ENCODE measurements at places on chromosomes 5 and 9. TPM values are rescaled to one million over a fixed set of nuclear protein-coding genes. Genes with fewer than 3 reads are reported as not detected.

UBAC1 gene
- total RNA-seq = 34.4 TPM

CAAP1 gene
- 31.1 TPM for total RNA-seq

ASPN gene
- total RNA-seq = not detected

PCDHB2 gene
- total RNA-seq = 0.52 TPM

RAI14 gene
- total RNA-seq = 13.1 TPM

CDC20B gene
- total RNA-seq = not detected

SIT1 gene
- not detected for total RNA-seq

CDC14B gene
- 16.0 TPM for total RNA-seq

ISL1 gene
- not detected for total RNA-seq

IFNA21 gene
- total RNA-seq = not detected

GRM6 gene
- total RNA-seq = not detected

MRPS27 gene
- total RNA-seq = 139 TPM

MEGF10 gene
- total RNA-seq = 0.02 TPM

ADAMTS13 gene
- total RNA-seq = 0.40 TPM

GRCh38 chr5:81424728-81425127 lies 30.8 kb upstream of the ACOT12 start:
- no peak for DNase-seq

DNA sequence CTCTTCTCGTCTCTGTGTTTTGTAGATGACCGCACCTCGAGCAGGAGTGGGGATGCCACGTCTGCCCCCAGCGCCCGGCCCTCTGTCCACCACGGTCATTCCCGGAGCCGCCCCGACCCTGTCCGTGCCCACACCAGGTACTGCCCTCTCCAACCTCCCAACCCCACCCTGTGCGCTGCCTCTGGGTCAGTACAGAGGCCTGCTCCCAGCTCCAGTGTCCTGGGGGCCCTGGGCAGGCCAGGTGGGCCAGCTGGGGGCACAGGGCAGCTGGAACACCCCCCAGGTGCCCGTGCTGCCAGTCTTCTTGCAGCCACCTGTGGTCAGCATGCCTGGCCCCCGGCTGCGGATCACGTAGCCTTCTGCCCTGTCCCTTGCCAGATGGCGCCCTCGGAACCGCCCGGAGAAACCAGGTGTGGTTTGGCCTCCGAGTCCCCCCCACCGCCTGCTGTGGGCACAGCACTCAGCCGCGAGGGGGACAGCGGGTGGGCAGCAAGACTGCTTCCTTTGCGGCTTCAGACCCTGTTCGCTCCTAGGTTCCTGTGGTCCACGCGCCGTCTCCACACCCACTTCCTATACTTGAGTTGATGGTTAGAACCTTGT lies 133.7 kb downstream of the WNK2 start:
- no peak for DNase-seq

DNA sequence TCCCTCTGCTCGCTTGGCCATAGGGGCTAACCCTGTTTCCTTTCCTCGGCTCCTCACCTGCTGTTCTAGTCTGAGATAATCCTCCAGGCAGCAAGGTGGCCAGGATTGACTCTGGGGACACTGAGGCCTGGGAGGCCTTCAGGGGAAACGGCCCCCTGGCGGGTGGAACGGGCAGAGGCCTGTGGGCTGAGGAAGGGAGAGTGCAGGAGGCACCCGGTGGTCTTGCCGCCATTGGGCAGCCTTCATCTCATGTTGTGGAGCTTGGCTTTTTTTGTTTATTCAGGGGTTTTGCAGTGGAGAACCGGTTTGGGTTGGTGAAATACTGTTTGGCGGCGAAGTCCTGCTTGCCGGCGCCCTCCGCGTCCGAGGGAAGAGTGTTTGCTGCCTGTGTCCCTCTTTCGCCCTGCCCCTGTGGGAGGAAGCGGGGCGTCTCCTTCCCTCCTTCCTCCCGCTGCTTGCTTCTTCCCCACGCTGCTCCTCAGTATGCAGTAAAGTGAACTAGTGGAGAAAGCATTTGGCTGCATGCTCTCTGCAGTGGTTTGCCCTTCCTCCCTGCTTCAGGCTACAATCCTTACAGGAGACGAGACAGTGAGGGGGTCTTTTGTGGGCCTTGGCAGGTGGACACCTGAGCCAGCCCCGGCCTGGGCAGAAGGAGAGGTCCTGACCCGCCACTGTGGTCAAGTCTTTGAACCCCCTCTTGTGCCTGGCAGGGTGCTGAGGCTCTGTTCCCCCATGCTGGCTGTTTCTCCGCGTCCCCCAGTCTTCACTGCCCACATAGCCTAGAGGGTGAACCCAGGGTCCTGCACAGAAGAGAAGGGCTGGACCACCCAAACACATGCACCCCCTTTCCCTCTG lies 30.8 kb upstream of the PRDM12 start:
- DNase-seq = no peak

GRCh38 chr9:98134702-98135557 lies 15.9 kb upstream of the TRIM14 start:
- DNase-seq = no peak

GRCh38 chr5:61467766-61468482 lies 135.9 kb downstream of the ZSWIM6 start:
- no peak for DNase-seq

DNA sequence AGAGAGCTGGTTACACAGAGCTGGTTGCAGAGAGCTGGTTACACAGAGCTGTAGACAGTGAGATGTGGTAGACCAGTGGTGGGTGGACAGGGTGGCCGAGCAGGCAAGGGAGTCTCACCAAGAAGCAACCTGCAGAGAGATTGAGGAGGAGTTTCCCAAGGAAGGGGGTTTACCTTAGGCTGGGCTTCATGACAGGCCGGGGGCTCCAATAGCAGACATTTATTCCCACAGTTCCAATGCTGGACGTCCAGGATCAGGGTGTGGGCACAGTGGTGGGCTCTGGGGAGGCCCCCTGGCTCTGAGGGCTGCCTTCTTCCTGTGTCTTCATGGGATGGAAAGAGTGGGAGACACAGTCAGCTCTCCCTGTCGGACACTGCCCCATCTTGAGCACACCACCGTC lies 386.9 kb upstream of the IRX4 start:
- no peak for DNase-seq

GRCh38 chr9:103037508-103038477 lies 42.7 kb downstream of the CYLC2 start:
- DNase-seq = peak; percentile 15

- no peak for DNase-seq
Observed at GRCh38 chr9:133948561-133949485, 43.3 kb downstream of the VAV2 start.

- no peak for DNase-seq
Observed at GRCh38 chr9:4734150-4734549, 6.9 kb downstream of the AK3 start.

DNA sequence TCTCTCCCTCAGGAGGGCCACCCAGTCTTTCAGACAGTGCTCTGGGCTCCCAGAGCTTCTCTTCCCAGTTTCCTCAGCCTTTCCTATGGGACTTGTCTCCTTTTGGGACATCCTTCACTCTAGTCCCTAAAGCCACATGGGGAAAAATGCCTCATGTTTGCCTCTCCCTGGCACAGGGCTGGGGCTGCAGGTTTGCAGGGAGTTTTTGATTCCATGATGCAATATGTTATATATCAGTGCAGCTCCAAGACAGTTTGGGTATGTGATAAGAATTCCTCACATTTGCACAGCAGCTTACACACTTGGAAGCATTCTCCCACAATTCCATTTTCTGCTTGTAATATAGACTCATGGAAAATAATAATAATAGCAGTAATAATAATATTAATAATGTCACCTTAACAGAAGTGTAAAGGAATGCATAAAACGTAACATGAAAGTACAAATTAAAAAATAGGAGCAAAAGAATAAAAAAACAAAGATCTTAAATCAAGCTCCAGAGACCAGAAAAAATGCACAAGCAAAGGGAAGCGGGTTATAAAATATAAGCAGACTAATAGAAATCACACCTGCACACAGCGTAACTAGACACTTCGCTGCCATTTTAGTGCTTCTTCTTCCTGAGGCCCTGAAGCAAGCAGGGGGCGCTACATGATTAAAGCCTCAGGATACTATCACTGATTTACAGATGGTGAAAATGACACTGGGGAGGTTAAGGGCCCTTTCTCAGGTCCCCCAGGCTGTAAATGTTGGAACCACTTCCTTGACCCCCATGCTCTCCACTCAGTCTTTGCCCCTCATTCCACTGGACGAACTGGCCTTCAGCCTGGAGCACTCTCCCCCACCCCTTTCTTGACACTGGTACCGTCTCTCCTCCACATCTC lies 70.0 kb upstream of the IL17B start:
- DNase-seq = no peak

DNA sequence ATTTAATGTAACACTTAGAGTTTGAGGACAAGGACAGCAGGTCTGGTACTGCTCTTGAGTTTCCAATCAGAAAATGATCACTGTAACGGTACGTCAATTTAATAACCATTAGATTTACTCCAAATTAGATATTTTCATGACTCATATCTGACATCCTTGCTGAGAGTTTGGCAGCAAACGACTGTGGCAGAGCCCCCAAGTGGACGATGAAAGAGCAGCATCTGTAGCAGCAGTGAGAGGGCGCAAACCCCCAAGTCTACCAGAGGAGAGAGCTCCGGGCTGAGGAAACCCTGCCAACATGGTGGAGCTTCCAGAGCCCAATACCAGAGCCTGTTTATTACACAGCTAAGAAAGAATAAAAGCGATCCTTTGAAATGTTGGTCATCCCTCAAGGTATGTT lies 73.2 kb upstream of the EPB41L4A start:
- DNase-seq = peak; percentile 56

- DNase-seq = no peak
Observed at GRCh38 chr5:179162351-179163235, 102.4 kb downstream of the ZNF354C start.

DNA sequence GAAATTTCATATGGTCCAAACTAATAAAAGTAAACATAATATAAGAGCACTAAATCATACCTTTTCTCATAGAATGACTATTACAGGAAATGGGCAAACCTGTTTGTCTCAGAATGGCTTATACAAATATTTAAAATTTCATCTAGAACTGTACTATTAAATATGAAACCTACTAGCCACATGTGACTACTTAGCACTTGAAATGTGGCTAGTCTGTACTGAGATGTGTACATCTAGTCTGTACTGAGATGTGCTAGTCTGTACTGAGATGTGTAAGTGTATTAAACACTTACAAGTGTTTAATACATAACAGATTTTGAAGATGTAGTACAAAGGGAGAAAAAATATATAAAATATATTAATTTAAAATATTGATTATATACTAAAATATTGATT lies 22.4 kb downstream of the ABITRAM start:
- no peak for DNase-seq

DNA sequence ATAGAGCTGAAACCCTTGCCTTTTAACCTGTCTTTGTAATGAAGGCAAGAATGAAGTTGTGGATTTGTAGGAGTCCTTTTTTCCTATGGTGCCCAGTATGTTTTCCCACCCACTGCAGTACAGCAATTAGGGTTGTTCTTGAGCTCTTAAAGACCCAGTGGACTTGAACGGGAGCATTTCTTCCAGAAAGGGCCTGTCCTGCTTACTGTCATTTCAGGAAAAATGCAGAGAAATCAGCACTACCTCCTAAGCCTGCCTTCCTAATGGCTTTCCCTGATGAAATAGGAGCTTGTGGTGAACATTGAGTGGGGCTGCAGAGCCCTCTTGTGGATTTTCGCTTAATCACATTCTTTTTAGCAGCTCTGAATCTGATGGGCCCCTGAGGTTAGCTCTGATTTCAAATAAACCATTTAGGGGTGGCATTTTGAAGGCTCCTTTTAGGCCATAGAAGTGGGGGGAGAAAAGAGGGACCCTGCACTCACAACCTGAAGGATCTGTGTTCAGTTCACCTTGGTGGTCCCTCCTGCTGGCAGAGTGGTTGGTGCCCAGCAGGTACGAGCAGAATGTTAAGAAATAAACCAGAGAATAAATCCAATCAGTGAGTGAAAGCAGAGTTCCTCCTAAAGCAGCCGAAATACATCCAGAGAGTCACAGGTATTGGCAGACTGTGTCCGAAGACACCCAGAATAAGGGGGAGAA lies 188.0 kb upstream of the KLF9 start:
- peak; percentile 76 for DNase-seq

GRCh38 chr5:161093100-161093499 lies 241.1 kb upstream of the ATP10B start:
- no peak for DNase-seq

GRCh38 chr5:59143926-59144333 lies 561.1 kb downstream of the RAB3C start:
- no peak for DNase-seq
